ENCODE measurements at places on chromosomes 1 and 21. TPM values are rescaled to one million over a fixed set of nuclear protein-coding genes. Genes with fewer than 3 reads are reported as not detected.

The SPSB1 gene
- 34.7 TPM for total RNA-seq

The CD48 gene
- total RNA-seq, result not detected

The MRTO4 gene
- 62.5 TPM for total RNA-seq

The PADI4 gene
- total RNA-seq, result not detected

The DPT gene
- not detected for total RNA-seq

The AK5 gene
- 6.4 TPM for total RNA-seq

The PLA2G5 gene
- not detected for total RNA-seq

The LCE1B gene
- not detected for total RNA-seq

Measured in A549 treated with AZD2906 at 1 μM for 4 hours (cell line).